ENCODE measurements at places on chromosomes 5 and 9.
A peak's percentile ranks its signal among the peaks of the same experiment; 100 is the strongest.

GRCh38 chr5:150245111-150245789 is 44.3 kb downstream of the CAMK2A start:
- peak; percentile 27 for DNase-seq

DNA sequence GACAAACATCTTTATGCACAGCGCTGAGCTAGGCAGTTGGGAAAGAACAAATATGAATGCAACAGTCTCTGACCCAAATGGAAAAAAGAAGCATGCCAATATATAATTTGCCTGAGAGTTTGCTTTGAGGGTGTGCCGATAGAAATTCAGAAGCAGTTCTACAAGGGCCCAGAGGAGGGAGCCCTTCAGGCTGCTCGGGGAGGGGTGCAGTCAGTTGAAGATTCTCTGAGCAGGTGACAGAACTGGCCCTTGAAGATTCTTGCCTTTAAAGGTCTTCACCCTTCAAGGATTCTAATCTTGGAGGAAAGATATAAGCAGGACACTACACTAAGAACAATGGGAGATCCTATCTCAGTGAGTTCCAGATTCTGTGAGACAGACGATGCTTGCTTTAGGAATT is 3.7 kb upstream of the PAPPA start:
- DNase-seq = peak; percentile 27

- no peak for DNase-seq
Observed at GRCh38 chr5:17267106-17267505, 49.7 kb downstream of the BASP1 start.

DNA sequence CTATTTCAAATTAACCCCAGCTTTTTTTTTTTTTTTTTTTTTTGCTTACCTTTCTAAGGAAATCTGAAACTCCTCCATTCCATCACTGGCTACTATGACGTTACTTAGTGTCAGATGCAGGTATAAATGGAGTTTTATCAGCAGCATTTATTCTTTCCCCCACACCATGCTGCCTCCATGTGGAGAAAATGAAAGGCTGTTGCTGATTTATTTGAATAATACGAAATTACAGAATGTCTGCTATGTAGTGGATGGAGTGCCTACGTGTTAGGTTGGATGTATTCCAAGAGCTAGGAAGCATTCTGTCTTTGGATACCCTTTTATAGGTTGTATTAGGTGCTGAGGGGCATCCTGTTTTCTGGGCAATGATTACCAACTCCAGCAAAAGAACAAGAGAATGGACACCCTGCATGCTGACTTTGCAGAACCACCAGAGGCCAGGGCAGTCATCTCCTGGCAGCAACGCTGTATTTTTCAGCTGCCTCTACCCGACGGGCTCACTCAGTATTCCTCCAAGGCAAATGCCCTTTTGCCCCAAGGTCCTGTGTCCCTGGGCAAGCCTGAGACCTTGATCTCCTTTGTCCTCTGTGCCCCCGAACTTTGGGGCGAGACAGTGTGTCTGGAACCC is 199.5 kb downstream of the ALDH1A1 start:
- no peak for DNase-seq

GRCh38 chr5:95872346-95873268 is 50.1 kb upstream of the GLRX start:
- DNase-seq = no peak

DNA sequence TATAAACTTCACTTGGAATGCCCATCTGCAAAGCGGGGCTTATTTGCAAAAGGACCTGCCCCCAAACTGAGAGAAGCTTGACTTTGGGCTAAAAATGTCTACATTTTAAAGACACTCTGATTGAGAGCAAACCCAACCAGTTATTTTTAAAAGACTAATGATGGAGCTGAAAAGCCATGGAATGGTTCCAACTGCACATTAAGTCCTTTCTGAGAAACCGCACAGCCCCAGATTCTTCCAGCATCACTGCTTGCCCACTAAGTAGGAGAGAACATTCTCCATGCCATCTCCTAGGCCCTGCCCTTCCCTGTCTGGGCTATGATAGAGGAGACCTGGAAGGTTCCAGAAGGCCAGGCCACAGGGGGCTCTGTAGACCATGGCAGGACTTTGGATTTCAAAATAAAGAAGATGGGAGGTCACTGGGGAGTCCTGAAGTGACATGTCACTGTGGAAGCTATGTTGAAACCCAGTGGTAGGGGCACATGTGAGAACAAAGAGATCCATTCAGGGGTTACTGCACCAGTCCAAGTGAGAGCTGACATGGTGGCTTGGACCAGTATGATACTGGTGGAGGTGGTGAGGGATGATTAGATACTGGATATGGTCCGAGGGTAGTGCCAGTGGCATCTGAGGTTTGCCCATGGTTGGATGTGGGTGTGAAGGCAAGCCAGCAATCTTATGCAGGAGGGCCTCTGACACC is 179.2 kb downstream of the DAB2IP start:
- DNase-seq = no peak

DNA sequence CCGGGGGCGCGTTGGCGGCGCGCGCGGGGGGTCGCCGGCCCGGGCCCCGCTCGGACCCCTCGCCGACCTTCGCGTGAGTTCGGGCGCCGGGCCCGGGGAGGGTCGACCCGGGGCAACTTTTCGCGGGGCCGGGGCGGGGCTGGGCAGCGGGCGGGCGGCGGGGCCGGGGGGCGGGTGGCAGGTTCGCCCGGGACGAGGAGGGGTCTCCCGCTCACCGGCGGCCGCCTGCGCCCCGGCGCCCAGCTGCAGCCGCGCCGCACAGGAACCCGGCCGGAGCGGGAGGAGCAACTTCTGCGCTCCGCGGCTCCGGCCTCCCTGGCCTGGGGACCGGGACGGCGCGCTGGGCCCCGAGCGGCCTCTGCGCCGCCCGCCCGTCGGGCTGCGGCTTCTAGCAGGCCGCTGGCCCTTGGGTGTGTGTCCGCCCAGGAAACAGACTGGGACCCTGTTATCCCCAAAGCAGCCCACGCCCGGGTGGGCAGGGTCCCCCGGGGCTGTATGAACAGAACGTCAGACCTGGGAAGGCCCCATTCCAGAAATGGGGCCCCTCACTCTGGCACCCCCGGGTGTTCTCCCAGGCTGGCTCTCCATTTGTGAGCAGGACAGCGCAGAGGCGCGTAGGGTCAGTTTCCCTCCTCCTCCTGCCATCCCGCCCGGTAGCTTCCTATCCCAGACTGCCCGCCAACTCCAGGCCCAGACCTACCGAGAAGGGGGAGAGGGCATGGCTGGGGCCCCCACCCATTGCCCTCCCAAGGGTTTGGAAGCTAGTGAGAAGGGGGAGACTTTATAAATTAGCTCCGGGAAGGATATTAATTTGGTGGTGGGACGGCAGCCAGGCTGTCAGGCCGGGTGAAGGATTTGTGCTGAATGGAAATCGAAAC is 708 bp downstream of the RXRA start:
- peak; percentile 60 for DNase-seq

GRCh38 chr9:124264823-124265233 is 7.1 kb downstream of the NEK6 start:
- DNase-seq = no peak

DNA sequence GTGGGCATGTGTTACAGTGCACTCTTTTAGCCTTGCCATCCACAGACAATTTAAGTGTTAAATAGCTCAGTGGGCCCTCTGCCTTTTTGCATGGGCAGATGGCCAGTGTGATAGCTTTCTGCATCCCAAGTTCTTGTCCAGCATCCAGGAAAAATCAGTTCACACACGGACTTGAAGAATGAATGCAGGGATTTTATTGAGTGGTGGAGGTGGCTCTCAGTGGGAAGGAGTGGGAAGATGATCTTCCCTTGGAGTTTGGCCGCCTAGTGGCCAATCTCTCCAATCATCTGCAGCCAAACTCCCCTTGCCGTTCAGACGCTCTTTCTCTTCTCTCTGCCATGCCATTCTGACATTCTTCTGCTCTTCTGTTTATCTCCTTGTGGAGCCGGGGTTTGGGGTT is 322.4 kb upstream of the GRAMD2B start:
- no peak for DNase-seq

- no peak for DNase-seq
Observed at GRCh38 chr9:125707472-125707804, 430 bp upstream of the MAPKAP1 start.

DNA sequence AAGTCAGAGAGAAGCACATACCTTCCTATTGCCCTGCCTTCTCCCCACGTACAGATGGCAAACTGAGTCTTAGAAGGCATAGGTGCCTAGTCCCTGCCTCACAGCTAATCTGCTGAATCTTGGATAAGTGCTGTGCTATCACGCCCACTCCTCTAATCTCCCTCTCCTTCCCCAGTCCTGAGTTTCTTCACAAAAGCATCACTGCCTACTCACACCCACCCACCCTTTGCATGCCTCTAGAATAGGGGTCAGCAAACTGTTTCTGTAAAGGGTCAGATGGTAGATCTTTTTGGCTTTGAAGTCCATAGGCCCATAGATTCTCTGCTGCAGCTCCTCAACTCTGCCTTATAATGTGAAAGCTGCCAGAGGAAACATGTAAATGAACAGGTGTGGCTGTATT is 23.2 kb upstream of the JADE2 start:
- DNase-seq = no peak

- DNase-seq = no peak
Observed at GRCh38 chr5:5285906-5286305, 136.6 kb upstream of the ICE1 start.

- DNase-seq = no peak
Observed at GRCh38 chr5:173670791-173671120, 54.3 kb upstream of the BOD1 start.

DNA sequence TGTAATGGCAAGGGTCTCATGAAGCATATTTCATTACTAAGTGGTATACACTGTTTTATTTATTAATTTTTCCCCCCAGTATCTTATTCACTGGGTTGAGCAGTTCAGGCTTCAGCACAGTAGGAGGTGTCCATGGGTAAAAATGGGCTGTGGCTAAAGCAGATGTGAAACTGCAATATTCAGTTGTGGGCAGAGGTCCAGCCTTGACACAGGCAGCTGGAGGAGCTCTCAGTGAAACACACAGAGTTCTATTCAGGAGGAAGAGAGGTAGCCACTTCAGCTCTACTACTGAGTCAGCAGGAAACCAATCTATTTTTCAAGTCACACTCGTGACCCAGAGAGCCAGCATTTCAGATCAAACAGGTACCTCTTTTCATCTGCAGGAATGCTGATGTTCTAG is 418.3 kb downstream of the CDH10 start:
- DNase-seq = no peak

DNA sequence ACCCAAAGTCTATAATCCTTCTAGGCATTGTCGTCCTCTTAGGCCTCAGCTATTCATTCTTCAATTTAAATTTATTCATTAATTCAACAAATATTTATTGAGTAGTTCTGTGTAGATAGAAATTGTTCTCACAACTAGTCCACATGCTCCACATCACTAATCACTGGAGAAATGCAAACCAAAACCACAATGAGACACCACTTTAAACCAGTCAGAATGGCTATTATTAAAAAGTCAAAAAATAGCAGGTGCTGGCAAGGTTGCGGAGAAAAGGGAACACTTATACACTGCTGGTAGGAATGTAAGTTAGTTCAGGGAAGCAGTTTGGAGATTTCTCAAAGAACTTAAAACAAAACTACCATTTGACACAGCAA is 51.1 kb upstream of the TNFSF15 start:
- no peak for DNase-seq

GRCh38 chr5:80837679-80838078 is 122.5 kb upstream of the RASGRF2 start:
- DNase-seq = no peak

GRCh38 chr9:134626571-134627416 is 14.8 kb upstream of the COL5A1 start:
- peak; percentile 23 for DNase-seq

- no peak for DNase-seq
Observed at GRCh38 chr5:16944816-16945562, 8.9 kb upstream of the MYO10 start.

GRCh38 chr5:103743421-103743820 is 180.8 kb upstream of the NUDT12 start:
- no peak for DNase-seq

DNA sequence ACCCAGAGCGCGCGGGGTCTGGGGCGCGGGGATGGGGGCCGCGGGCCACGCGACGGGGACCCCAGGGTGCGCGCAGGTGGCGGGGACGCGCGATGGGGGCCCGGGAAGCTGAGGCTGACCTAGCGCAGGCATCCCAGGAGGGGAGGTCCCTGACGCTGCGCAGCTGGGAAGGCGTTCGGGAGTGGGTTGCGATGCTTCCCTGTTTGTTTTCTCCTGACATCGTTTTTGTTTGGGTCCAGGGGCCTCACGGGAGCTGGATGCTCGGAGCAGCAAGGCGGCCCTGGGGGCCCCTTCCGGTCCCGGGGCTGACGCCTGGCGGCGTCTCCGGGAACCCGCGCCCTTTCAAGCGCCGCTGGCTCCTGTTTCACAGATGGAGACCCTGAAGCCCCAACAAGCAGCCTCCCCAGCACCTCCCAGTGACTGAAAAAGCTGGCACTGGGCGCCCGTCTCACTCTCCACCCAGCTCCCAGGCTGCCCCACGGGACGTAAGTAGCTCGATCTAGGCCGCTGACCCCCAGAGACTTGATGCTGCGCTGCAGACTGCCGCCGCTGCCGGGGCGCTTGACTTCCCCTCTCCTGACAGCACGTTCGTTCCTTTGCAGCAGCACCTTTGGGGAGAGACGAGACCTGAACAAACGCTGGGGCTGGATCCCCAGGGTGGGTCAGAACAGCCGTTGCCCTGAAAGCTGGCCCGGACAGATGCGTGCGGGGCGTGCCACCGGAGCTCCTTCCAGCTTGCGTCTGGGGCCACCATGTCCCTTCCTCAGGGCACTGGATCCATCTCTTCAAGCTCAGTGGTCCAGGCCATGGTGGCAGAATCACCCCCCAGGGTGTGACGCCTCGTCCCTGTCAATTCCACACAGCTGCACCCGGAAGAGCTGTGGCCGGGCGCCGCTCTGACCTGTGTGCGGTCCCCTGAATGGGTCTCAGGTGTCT is 593 bp downstream of the BRD3OS start:
- peak; percentile 63 for DNase-seq

- DNase-seq = peak; percentile 74
Observed at GRCh38 chr5:139414581-139415130, 10.8 kb upstream of the SPATA24 start.

GRCh38 chr5:154837009-154837901 is 13.1 kb downstream of the FAXDC2 start:
- DNase-seq = no peak

GRCh38 chr9:116162241-116162781 is 8.7 kb downstream of the PAPPA start:
- no peak for DNase-seq

DNA sequence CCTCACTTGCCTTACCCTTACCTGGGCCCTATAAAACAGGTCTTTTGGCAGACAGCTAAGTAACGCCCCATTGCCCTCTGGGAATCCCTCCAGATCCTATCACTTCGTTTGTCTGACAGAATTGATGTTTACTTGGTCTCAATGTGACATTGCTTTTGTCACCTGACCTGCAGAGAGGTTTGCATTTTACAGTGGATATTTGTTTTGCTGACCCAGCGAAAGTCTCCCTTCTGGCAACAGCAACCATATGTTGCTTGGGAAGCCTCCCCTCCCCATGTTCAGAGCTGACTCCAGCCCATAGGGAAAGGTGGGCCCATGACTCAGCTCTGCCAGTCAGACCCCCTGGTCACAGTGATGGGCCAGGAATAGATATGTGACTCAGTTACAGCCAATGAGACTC is 54.0 kb upstream of the LARP1 start:
- DNase-seq = no peak

DNA sequence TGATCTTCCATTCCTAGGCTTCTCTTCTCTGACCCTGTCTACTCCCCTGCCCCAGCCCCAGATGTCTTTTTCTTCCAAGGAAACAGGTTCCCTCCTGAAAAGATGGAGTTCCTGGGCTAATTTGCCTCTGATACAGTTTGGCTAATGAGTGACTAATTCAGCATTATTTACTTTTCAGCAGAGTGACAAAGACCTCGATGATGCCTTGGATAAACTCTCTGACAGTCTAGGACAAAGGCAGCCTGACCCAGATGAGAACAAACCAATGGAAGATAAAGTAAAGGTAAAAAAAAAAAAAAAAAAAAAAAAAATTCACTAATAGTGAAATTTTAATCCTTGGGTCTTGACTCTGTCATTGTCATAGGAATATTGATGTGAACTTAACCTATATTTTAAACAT is 42.7 kb downstream of the ERAP1 start:
- no peak for DNase-seq

Data from adrenal gland (tissue), 19 donors.